ENCODE measurements at places on chromosomes 5 and 9.
A peak's percentile ranks its signal among the peaks of the same experiment; 100 is the strongest.

DNA sequence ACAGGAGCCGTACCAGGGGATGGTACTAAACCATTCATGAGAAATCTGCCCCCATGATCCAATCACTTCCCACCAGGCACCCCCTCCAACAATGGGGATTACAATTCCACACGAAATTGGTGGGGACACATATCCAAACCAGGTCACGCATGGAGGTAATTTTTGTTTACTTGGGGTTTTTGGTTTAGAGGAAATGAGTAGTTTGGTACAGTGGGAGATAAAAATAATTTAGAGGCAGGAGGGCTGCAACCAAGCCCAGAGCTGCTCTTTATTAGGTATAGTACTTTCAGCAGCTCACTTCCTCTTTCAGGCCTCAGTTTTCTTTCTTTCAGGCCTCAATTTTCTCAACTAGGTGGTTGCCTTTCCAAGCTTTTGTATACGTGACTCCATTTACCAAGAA is 23.2 kb downstream of the PRUNE2 start:
- no peak for DNase-seq

DNA sequence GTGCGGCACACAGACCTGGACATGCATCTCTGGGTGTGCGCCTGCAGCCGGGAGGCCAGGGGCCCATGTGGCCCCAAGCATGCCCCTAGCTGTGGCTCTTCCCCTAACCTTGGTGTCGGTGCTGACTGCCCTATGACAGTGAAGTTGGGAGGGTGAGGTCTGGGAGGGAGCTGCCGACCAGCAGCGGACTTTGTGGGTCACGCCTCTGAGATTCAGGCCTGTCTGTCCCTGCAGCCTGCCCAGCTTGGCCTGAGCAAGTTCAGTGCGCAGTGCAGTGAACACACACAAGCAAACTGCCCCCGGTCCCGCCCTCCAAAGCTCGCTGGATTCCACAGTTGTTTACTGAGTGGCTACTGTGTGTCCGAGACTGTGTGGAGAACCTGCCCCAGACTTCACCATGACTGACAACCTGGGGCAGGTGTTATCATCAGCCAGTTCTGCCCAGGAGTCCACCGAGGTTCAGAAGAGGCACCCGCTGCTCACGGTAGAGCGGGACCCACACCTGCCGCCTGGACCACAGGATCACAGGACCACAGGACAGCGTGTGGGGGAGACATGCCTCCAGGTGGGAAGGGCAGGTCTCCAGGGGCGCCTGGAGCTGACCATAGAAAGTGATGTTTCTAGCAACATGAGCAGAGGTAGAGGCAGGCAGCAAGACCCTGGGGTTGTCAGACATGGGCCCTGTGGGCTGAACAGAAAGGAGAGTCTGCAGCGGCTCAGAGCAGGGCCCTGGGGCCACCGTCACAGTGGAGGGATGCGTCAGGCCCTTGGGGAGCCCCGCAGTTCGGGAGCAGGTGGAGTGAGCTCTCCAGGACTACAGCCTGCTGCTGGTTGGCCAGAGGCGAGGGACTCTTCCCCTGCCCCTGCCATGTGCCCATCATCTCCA is 105.1 kb downstream of the PHF2 start:
- no peak for DNase-seq

- no peak for DNase-seq
These were observed 11.3 kb upstream of the IGFBPL1 start for GRCh38 chr9:38435521-38435920.

DNA sequence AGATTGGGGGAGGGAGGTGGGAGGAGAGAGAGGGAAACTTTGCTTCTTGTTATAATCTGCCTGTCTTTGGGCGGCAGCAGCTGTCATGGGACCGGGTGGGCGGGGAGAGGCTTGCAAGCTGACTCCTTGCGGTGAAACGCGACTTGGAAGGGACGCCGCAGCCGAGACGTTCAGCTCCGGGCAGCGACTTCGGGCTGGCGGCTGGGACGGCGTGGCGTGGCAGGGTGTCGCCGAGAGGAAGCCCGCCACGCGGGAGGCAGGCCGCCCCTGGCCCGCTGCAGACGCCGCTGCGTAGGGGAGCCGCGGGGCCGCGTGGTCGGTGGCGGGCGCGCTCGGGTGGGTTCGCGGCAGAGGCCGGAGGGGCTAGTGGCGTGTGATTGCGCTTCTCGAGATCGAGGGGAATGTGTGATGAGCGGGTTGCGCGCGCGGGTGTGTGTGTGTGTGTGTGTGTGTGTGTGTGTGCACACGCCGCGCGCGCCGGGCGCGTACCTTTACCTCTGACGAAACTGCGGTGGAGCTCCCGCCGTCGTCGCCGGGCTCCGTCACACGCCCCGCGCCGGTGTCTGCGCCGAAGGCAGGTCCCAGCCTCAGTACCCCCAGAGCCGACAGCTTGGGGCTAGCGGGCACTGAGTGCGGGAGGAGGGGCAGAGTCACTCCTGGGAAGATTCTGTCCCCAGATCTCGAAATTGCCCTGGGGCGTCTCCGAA is 1.7 kb downstream of the PPARGC1B start:
- peak; percentile 52 for DNase-seq

DNA sequence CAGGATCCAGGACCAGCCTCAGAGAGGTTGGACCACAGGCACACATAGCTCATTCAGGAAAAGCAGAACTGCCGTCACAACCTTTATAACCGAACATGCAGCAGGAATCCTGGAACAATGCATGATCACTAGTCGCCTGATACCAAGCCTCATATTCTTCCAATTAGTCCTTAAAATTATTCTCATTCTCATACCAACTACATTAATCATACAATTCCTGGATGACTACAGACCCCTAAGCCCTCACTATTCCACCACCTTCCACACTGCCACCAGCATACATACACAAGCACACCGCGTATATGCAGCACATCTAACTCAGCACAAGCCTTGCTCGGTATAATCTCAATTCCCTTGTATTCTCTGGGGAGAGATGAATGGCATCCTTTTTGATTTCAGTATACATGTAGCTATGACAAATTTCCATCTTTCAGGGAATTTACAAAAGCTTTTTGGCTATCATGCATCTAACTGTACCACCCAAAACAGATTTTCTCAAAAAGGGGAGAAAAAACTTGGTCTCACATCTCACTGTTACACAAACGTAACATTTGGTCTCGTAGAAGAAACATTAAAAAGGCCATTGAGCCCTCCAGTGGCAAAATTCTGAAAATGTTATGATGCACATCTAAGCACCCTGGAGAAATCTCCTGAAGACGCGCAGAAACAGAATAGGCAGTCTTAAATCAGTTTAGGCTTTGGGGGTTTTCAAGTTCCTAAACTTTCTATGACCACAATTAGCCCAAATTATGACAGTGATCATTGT is 46.2 kb downstream of the MCTP1 start:
- peak; percentile 12 for DNase-seq

DNA sequence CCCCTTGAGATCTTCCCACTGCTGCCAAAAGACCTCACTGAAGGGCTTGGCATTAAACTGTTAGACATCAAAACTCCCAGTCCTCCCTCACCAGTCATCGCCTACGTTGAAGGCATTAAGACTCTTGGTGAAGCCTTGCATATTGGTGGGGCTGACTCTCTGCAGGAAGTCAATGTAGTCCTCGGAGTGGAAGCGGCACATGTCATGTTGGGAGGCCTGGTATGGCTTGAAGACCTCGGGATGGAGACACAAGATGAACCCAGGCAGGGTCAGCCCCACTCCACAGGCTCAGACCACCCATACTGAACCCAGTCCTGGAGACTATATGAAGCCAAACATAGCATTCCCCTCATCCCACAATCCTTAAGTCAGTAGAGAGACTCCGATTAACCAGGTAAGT is 1.9 kb downstream of the HDAC3 start:
- DNase-seq, result no peak

- no peak for DNase-seq
These were observed 124.3 kb downstream of the GCNT1 start for GRCh38 chr9:76583256-76583655.

- no peak for DNase-seq
These were observed 36.7 kb downstream of the GPR21 start for GRCh38 chr9:123070198-123070597.

GRCh38 chr9:14538526-14538925 is 154.7 kb downstream of the ZDHHC21 start:
- no peak for DNase-seq

- no peak for DNase-seq
These were observed 30.7 kb upstream of the MYOT start for GRCh38 chr5:137836997-137837396.

GRCh38 chr5:67809589-67809988 is 406.0 kb upstream of the PIK3R1 start:
- no peak for DNase-seq

GRCh38 chr5:142210864-142211412 is 102.4 kb downstream of the NDFIP1 start:
- no peak for DNase-seq

GRCh38 chr9:136674786-136675349 is 12.2 kb downstream of the EGFL7 start:
- no peak for DNase-seq

DNA sequence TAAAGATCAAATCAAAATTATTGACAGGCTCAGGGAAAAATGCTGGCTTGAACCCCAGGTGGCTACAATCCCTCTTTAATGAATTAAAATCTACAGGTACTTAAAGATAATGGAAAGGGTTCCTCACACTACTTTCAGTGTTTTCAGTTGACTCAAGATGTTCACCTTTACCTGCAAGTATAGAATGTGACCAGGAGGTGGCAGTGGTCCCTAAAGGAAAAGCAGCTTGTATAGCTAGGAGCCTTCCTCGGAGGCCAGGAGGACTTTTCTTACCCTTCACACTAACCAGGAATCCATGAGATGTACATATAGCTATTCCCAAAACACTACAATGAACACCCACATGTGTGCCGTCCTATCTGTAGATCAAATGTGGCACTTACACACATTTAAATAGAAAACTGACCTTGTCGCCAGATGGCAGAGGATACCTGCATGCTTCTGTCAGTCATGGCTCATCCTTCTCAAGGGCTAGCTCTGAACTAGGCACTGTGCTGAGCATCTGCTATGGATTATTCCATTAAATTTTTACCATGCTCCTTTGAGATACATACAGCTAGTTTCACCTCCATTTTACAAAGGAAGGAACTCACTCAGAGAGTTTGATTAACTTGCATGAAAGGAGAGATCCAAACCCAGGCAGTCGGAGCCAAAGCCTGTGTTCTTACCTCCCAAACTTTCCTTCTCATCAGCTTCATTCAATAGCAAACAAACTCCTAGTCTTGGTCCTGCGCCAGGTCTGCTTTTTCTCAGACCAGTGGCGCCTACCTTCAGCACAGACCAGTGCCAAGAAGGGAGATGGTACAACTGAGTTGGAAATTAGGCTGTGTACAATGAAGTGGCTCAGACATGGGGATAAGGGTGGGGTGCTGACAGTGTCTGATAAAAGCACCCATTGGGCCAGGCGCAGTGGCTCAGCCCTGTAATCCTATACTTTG is 24.5 kb downstream of the C9orf152 start:
- DNase-seq, result peak; percentile 50

- no peak for DNase-seq
These were observed 209.9 kb upstream of the DMRT1 start for GRCh38 chr9:631596-631995.

- no peak for DNase-seq
These were observed 17.2 kb downstream of the EBF1 start for GRCh38 chr5:159082474-159082873.

DNA sequence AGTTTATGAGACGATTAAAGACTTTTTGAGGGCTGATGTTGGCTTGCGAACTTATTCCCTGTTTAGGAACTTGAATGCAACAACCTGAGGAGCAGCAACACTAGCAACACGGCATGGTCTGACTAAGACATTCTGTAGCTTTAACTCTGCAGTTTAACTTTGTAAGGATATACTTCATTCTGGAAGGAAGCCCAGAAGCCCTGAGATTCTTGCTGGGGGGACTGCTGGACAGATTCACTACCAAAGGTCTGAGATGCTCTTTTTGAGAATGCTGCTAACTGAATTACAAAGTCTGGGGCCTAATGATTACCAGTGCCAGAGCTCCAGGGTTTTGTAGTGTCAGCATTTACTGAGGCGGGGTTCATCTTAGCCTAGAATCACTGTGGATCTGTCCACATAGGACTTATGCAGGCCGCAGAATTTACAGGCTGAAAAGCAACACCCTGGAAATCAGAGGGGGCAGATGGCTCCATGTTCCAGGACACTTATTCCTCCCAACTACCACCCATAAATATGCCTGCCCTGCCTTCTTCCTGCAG is 537.1 kb upstream of the CDH18 start:
- no peak for DNase-seq

DNA sequence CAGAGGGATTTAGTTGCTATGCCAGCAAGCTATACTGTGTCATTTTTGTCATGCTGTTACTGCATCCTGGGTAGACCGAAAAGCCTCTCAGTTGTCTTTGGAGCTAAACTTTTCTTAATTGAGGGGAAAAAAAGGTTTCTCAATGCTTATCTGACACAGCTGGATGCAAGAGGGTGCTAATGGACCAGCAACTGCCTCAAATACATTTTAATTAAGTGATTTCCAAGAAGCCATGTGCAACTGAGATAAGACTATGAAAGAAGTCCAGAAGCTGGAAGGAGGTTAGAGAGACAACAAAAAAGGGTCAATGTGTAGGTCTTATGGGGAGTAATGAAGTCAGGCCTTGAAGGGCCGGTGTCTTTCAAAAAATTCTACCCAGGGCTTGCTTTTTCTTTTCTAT is 465.7 kb upstream of the DMAC1 start:
- no peak for DNase-seq

GRCh38 chr9:113645978-113646253 is 182.4 kb downstream of the RGS3 start:
- DNase-seq, result no peak

GRCh38 chr5:66742083-66742895 is 146.1 kb downstream of the MAST4 start:
- DNase-seq, result no peak

Measured in stromal cell of bone marrow (primary cell).